ENCODE measurements at places on chromosomes 4 and X. TPM values are rescaled to one million over a fixed set of nuclear protein-coding genes. Genes with fewer than 3 reads are reported as not detected.

Gene FAT1
- polyA plus RNA-seq = 223 TPM

- DNase-seq = no peak
Observed at GRCh38 chrX:46502848-46503247, 42.4 kb downstream of the ZNF674 start.

GRCh38 chr4:43348591-43348990 lies 456.1 kb downstream of the GRXCR1 start:
- no peak for DNase-seq

- DNase-seq = no peak
Observed at GRCh38 chrX:87873347-87873941, 355.8 kb downstream of the KLHL4 start.

DNA sequence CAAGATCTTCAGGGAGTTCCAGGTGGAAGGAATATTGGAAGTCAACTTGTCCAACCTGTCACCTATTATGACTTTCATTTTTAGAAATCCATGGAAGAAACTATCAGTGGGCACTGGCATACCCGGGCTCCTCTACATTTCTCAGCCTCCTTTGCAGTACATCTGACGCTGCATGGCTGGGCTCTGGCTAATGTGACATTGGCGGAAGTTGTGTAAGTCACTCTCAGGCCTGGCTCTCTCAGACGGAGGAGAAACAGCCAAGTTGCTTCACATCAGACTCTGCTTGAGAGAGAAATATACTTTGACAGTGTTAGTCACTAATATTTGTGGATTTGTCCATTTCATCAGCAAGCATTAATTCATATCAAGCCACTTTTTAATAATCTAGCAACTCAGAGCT lies 4.5 kb downstream of the DCHS2 start:
- peak; percentile 30 for DNase-seq

- no peak for DNase-seq
Observed at GRCh38 chr4:44145868-44146267, 302.7 kb downstream of the KCTD8 start.

- no peak for DNase-seq
Observed at GRCh38 chrX:50771382-50771781, 42.6 kb downstream of the SHROOM4 start.

- no peak for DNase-seq
Observed at GRCh38 chr4:149552601-149553000, 263.0 kb downstream of the IQCM start.

DNA sequence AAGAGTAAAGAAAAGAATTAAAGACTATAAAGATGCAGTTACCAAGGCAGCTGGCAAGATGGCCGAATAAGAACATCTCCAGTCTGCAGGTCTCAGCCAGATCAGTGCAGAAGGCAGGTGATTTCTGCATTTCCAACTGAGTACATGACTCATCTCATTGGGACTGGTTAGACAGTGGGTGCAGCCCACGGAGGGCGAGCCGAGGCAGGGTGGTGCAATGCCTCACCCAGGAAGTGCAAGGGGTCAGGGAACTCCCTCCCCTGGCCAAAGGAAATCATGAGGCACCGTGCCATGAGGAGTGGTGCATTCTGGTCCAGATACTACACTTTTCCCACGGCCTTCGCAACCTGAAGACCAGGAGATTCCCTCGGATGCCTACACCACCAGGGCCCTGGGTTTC lies 20.5 kb downstream of the SPIN4 start:
- DNase-seq = no peak

GRCh38 chr4:78780093-78780492 lies 3.9 kb downstream of the BMP2K start:
- DNase-seq = no peak
